ENCODE measurements at places on chromosomes 16 and 17.

- DNase-seq = no peak
These were observed 8.4 kb upstream of the RAB37 start for GRCh38 chr17:74728702-74729075.

DNA sequence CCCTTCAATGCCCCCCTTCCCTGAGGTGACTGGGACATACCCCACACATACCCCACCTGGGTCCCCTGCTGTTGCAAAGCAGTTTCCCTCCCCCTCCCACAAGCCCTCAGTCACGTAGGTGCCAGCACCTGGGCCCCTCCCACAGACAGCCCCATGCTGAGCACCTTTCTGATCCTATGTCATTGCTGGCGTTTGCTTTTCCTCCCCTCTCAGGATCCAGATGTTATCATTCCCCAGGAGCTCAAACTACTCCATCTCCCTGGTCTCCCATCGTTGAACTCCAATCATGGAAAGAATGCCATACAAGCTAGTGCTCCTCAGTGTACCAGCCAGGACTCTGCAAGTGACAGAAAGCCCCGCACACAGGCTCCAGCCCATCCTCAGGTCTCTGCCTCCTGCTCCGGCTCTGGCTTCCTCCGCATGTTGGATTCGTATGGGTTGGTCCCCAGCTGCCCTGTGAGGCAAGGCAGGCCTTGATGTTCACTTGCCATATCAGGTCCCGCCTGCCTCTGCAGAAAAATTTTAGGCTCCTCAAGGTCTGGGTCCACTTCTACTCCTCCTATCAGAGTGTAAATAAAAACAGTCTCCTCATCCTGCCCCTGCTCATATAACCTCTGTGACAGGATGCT, 31.4 kb upstream of the MED9 start:
- DNase-seq = no peak

DNA sequence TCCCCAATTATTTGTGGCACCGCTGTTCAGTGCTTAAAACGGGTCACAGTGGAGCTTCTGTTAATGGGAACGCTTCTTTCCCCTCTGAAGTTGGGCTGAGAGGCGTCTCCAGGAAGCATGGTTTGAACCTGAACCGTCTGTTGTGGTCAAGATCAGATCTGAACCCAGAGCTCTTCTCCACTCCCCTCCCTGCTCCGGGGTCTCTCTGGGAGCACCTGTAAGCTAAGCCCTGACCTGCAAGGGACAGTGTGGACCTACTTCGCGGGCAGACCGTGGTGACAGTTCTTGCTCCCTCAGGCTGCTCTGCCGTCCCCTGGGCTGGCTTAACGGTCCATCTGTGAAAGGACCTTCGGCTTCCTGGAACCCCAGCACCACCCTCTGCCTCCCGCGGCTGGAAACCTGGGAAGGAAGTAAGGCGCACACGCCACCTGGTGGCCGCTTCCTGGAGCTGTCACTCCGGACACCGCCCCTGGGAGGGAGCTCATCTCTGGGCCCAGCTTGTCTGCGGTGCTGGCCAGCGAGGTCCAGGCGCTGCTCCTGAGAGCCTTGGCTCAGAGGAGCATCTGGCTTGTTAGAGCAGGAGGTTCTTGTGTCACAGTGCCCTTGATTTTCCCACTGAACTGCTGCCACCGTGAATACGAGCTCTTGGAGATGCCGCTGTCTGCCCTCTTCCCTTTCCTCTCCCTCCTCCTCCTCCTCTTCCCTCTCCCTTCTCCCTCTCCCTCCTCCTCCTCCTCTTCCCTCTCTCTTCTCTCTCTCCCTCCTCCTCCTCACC, 518.5 kb upstream of the EEF2KMT start:
- no peak for DNase-seq

- DNase-seq = no peak
These were observed 2.1 kb downstream of the CMTM1 start for GRCh38 chr16:66568355-66568754.

GRCh38 chr16:9035996-9036395, 55.4 kb upstream of the HAPSTR1 start:
- no peak for DNase-seq

- DNase-seq = no peak
These were observed 48.0 kb downstream of the PIPOX start for GRCh38 chr17:29090750-29091605.

GRCh38 chr16:88460496-88461330, 7.6 kb downstream of the ZFPM1 start:
- no peak for DNase-seq

DNA sequence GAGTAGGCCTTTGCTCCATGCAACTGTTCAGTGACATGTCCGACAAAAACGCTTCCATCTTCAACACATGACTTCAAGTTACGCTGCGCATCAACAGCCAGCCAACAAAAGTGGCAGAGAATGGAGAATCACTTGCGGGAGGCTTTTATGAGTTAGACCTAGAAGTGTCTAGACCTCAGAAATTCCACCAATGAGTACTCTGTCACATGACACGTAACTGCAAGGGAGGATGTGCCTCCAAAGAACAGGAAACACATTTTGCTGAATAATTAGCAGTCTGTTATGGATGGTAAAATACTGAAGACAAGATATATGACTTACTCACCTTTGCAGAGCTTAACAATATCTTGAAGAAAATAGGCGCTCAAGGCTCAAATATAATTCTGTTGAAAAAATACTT, 62.1 kb downstream of the MYO1D start:
- no peak for DNase-seq

GRCh38 chr17:68288375-68288774, 2.6 kb downstream of the SLC16A6 start:
- DNase-seq = no peak

DNA sequence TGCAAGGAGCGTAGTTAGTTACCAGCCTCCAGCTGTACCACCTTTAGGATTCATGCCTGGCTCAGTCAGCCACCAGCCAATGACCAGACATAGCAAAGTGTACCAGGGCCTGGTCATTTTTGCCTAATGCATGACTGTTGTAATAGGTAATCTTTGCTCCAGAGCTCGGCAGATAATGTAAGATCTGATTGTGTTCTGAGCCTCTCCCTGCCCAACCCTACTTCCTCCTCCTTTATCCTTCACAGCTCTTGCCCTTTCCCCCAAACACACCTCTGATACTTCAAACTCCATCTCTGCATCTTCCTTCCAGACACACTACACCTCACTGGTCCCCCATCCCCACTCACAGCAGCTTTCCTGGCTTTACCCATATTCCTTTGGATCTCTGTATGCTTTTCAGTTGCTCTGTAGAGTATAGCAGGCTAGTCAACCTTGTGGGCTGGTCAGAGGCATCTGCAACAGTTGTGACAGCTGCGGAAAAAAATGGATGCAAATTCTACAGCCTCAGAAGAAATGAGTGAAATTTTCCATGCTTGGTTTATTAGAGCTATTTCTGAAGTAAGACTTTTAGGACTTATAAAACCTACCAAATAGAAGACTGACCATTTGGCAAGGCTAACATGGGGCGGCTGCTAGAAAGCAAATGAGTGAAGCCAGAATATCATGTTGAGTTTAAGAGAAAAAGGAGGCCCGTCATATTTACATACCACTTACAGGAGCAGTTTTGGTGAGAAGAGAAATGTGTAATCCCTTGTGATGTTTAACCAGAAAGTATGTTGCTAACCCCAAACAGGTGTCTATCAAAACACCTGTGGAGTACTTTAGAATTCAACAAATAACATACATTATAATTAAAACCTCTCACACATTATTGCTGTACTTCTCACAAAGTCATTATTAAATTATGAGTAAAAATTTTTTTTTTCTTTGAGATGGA, 19.9 kb upstream of the C16orf87 start:
- no peak for DNase-seq

DNA sequence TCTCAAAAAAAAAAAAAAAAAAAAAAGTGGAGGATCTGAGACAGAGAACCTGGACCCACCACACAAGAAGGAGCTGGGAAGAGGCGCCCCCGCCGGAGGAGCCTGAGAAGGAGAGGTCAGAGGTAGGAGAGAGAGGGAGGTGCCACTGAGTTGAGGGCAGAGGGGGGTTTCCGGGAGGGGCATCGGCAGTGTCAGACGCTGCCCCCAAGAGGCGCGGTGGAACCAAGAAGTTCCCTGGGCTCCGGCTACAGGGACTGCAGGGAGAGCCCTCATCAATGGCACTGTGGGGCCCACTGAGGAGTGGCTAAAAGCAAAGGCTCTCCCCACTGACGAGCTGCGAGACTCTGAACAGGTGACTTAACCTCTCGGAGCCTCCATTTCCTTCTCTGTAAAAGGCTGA, 4.2 kb downstream of the CCDC42 start:
- DNase-seq = no peak

DNA sequence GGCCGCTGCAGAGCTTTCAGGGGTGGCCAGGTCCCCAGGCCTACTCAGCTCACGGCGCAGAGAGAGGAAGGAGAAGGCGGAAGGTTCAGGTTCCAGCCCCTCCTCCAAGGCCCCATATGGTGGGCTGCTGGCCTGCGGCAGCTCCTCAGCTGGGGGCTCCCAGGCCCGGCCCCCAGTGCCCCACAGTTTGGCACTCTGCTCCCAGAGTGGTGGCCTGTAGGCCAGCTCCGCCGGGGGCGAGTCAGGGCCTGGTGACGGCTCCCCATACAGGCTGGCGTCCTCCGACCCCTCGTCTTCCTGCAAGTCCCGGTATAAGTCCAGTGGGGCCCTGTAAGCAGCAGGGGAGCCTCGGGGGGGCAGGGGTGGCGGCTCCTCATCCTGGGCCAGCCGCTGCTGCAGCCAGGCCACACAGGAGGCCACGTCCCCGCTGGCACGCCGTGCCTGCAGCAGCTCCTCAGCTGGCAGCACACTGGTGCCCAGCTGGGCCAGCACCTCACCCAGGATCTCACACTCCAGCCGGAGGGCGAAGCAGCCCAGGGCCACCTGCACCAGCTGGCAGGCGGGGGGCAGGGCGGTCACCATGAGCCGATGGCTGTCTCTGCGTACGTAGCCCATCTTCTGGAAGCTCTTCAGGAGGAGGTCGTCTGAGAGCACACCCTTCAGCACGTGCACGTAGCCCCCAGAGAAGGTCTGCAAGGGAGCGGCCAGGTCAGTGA, 3.7 kb downstream of the SPATA2L start:
- no peak for DNase-seq

DNA sequence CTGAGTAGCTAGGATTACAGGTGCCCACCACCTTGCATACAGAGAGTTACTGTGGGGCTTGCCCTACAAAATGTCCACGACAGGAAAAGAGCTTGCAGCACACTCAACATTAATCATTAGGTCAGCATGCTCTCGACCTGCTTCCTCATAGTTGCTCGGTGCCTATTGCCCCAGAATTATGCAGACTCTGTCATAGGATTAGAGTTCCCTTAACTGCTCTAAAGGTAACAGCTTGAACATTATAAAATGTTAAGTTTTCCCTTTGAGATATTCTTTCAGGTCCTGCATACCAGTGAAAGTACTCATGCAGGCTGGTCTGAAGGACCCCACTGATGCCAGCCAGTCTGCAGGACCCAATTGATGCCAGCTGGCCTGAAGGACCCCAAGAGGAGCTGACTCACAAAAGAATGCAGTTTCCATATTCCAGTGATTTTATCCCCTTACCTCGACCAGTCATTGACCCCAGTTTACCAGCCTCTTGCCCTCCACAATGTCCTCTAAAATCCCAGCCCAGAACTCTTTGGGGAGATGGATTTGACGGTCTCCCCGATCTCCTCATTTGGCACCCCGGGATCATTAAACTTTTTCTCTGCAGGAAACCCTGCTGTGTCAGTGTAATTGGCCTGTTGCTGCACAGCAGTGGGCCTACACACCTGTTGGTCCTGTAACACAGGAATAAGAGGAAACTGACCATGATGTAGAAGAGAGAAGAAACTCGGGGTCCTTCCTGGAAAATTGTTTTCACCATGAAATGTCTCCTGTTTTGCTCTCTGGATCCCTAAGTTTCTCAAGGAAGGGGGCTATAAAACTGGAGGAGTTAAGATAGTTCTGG, 10.6 kb downstream of the ICAM2 start:
- DNase-seq = no peak

GRCh38 chr16:48000622-48001021, 155.2 kb downstream of the ABCC12 start:
- no peak for DNase-seq

- DNase-seq = peak; percentile 98
These were observed 10.1 kb downstream of the KRT39 start for GRCh38 chr17:40956401-40957254.

GRCh38 chr17:49513641-49514040, 18.5 kb downstream of the NGFR start:
- no peak for DNase-seq

DNA sequence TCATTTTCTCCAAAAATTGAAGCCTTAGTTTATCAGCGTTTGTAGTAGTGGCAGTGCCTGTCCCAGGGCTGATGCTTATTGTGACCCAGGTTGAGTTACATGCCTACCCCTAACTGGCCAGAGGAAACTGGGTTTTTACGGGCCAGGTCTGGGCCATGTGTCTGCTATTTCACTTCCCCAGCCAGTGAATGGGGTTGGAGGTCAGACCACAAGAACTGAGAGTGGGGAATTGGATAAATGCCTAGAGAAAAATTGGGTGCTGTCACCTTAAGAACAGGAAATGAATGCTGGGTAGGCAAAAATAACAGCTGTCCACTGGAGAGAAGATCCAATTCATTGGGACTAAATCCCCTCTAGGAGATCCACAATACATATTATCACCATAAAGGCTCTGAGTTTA, 5.2 kb downstream of the ADPRM start:
- DNase-seq = no peak

DNA sequence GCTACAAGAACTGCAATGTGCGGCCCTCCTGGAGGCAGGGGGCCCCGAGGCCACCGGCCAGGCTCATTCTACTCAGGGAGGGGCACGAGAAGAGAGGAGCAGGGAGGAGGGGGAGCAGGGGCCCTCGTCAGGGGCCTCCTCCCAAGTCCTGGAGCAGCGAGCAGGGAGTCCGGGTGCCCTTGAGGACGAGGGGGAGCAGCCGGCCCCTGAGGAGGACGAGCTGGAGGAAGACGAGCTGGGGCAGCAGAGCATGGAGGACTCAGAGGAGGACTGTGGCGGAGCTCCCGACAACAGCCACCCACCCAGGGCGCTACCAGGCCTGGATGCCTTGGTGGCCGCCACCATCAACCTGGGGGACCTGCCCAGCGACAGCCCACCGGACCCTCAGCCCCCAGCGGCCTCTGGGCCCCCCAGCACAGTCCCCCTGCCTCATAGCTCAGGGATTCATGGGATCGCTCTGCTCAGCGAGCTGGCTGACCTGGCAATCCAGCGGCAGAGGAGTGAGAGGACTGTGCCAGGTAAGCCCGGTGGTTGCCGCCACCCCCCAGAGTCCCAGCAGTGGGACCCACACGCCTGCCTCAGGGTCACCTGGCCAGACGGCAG, 52.2 kb downstream of the BAHCC1 start:
- no peak for DNase-seq
